ENCODE measurements at places on chromosomes 2 and 18.

- no peak for DNase-seq
These were observed 602.7 kb upstream of the ZNF804A start for GRCh38 chr2:183995632-183996031.

GRCh38 chr2:173307293-173307692, 47.4 kb upstream of the CDCA7 start:
- DNase-seq = no peak

DNA sequence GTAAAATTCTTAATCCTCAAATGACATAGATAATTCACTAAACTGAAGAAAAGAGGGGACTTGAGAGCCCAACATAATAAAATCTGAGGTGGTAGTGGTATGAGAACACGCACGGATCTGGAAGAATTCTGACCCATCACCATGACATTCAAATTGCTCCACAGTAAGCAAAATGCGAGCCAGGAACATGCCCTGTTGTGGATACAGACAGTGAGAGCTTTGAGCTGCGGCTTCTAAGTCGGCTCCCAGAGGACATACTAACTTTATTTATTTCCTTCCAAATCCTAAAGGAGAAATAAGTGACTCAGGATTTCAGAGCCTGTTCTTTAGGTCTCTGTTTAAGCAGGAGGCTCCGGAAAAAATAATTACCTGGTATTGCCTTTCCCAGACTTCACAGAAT, 143.4 kb upstream of the SMAD7 start:
- DNase-seq = no peak

DNA sequence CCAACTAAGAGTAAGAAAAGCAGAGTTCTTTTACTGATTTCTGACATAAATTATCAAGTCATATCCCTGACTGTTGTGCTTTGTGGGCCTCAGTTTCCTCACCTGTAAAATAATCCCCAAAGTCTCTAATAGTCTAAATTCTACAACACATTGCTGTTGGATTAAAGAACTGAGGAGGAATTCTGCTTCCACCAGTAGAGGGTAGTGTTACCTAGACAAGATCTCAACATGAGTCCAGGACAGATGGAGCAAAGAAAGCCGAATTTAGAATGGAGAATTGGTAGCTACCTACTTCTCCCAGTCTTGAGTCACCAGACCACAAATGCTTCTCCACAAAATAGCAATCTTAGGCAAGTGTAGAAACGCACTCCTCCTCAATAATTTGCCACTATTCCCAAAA, 462.5 kb upstream of the FSHR start:
- DNase-seq = no peak

GRCh38 chr2:72112981-72113846, 34.4 kb downstream of the CYP26B1 start:
- DNase-seq = no peak

DNA sequence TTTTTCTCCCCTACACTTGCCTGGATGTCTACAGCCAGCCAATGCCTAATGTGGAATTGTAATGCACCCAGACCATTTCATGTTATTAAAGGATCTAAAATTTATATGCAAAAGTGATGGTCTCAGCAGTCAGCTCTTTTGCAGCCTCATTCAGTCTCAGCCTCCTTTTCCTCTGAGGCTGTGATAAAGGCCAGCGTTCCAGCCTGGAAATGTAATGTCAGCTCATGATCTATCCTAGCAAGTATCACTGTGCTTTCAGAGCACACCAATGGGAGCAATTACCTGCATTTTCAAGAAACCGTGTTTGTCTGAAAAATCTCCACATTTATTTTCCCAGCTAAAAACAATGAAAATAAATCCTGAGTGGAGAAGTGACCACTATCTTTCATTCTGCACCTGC, 274.6 kb downstream of the CDH20 start:
- no peak for DNase-seq

GRCh38 chr2:220446106-220446712, 818.8 kb downstream of the SLC4A3 start:
- no peak for DNase-seq

DNA sequence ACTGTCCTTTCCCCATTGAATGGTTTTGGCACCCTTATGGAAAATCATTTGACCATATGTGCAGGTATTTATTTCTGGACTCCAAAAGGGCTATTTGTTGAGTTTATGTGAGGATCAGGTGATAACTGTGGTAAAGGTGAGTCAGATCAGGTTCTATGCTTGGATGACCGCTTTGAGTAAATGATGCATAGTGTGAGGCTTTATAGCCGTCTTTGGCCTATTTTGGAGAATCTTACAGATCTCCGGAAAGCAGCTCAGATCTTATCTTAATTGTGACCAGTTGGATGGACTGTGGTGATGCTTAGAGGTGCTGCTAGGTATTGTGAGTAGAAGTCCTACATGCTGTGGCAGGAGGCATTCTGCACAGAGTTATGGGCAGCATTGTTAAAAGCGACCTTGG, 126.2 kb downstream of the METTL8 start:
- DNase-seq = no peak

DNA sequence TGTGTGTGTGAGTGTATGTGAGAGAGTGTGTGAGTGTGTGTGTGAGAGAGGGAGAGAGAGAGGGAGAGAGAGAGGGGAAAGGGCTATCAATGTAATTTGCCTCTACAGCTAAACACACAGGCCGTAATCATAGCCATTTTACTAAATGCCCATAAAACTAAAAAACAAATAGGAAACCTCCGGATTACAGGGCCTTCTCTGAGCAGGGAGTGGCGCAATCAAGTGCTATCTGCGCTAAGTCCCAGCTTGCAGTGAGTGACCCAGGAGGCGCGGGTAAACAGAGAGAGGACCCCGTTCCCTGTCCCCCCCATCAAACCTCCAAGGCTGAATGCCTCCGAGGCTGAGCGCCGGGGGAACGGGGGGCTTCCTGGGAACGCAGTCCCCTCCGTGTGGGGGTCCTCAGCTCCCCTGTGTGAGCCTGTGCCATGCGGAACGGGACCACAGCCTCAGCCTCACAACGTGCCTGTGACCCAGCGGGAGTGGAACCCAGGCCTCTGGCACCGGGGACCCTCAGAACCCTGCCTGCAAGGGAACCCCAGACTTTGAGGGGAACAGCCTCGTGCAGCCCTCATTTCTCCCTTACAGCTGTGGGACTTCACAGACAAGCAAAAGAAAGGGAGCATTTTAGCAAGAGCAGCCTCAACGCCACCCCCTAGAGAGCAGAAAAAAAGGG, 54.7 kb upstream of the ID2 start:
- DNase-seq = no peak

- no peak for DNase-seq
These were observed 173.8 kb downstream of the GFPT1 start for GRCh38 chr2:69213201-69213600.

DNA sequence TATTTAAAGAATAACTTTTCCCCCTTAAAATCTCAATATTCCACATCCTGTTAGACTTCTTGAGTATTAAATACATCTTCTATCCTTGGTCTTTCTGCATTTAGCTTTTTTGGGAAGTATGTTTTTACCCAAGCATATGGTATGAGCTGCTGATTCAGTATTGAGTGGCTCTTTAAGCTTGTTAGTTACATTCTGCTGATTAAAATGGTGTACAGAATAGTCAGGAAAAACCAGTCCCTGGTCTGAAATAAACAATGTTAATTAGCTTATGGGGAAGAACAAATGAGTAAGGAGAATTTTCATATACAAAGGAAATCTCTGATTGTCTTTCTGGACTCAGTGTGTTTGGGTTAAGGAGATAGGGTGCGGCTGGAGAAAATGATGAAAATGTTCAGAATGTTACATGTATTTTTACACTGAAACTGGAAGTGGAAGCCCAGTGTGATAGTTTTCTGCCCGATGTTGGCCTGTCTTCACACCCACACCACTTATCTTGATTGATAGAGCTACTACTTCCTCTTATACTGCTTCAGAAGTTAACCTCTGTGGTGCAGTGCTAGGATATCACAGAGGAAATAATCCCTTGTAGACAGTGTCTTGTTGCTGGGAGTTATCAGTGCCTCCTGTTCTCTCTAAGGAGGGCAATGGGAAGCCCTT, 84.0 kb downstream of the MSH2 start:
- DNase-seq = no peak

DNA sequence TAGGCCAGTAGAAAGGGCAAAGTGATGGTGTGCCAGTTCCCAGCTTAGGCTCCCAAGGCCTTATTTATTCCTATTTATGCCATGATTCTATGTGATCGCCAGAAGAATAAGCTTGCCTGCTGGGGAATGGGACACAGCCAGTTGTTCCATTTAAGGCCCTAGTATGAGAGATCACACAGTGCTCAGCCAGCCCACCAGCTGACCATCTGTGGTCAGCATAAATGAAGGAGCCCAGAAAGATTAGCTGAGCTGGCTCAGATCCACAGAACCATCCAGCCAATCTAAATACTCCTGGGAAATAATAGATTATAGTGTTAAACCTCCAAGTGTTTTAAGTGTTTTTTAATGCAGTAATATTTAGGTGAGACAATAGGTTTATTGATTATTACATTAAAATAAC, 12.6 kb upstream of the L3MBTL4 start:
- DNase-seq = no peak

GRCh38 chr2:141992695-141993094, 138.1 kb downstream of the LRP1B start:
- no peak for DNase-seq

GRCh38 chr18:10432781-10433180, 21.7 kb upstream of the APCDD1 start:
- no peak for DNase-seq

GRCh38 chr2:24712296-24712695, 80.9 kb downstream of the PTRHD1 start:
- no peak for DNase-seq

DNA sequence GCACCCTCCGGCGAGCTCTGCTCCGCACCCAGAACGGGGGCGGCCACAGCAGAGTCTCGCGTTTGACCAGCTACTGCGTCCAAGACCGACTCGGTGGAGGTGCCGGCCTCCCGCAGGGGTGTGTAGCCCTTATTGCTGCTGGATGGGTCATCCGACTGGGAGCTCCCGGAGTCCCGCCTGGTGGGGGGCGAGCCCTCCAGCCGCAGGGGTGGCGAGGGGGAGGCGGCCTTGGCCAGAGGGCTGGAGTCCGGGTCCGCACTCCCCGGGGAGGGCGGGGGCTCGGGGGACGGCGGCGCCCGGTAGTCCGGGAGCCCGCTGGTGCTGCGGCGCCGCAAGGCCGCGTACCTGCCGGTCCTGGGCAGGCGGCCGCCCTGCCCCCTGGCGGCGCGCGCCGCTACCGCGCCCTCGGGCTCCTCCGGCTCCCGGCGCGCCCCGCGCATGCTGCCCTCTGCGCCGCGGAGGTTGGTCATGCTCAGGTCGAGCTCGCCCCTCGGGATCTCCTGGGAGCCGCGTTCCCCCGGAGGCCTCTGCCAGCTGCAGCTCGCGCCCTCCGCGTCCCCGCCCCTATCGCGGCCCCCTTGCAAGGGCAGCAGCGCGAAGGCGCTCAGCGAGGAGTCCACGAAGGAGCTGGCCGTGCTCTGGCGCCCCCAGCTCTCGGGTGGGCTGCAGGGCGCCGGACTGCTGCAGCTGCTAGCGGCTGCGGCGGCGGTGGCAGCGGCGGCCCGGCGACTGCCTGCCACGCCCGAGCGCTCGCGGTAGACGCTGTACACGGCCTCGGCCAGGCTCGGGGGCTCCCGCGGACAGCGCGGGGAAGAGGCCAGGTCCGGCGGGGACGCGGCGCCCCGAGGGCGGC, 4.8 kb downstream of the TMEM200C start:
- DNase-seq = no peak

DNA sequence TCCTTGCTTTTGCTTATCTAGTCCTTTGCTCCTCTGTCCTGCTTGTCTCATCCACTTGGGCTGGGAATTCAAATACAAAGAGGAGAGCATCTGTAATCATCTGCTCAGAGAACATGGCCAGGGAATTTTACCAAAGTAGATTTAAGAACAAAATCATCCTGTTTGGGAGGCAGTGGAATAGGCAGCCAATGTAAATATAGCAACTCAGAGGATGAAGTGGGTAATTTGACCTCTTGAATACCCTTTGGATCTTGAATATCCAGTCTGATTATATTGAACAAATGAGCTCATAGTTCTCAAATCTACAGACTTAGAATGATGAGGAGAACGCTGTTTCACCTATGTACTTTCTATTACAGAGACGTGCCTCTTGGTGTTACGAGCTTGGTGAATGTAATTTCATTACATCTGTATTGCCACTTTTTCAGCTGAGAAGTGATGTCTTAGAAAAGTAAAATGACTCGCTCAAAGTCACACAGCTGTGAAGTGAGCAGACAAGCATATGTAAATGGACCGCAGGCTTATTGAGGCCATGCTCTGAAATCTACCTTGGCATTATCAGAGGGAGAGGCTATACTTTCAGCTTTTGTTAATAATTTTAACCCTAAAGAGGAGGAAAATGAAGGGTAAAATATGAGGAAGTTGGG, 266.3 kb downstream of the MTX2 start:
- DNase-seq = no peak

- DNase-seq = no peak
These were observed 8.0 kb upstream of the SERTAD2 start for GRCh38 chr2:64661741-64662169.

- no peak for DNase-seq
These were observed 45.2 kb upstream of the CTIF start for GRCh38 chr18:48493434-48494230.

GRCh38 chr2:31216734-31217133, 581 bp downstream of the CAPN14 start:
- DNase-seq = no peak

DNA sequence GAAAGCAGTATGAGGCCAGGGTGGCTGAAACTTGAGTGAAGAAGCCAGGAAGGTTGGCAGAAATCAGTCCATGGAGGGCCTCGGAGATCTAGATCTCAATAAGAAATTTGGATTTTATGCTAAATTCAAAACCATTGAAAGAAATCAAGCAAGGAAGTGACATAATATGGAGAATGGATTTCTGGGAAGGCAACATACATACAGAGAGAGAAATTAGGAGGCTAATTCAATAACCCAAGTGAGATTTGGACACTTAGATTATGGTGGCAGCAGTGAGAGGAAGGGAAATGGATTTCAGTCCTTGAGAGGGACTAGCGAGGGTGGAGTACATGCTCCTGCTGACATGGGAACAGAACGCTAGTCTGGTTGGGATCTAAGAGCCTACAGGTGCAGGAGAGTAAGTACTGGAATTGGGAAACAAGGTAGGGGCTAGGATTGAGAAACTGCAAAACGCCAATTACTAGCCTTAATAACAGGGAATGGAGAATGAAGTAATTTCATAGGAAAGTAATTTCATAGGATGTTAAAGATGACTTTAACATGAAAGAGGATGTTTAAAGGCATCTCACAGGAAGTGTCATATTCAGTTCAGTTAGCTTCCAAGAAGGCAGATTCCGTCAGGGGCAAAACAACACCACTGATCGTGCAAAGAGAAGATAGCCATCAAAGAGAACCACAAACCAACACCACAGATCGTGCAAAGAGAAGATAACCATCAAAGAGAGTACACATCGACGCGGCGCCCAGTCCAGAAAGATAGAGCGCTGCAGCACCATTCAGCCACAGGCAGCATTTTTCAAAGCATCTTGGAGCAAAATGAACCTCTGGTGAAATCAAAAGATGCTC, 27.2 kb downstream of the CDKL4 start:
- no peak for DNase-seq

All from AG04449 (cell line).